A172 (cell line): ENCODE measurements at places on chromosomes 1 and 21.

- DNase-seq, result no peak
Observed at GRCh38 chr1:103898576-103899345, 149.1 kb downstream of the AMY1C start.

DNA sequence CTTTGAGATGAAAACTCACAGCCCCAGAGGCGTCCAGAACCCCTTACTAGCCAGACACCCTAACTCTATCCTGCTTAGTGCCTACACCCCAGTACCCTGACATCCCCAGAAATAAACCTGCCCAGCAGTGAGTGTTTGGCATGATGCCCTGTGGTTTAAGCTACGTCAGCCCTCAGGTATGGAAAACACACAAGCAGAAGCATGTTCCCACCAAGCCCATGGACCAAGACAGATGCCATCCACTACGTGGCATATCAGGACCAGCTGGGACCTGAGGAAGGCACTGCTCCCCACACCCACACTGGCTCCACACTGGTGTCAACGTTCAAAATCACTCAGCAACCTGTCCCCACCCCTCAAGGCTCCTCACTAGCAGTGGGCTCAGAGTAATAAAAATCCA is 116.4 kb downstream of the SYT2 start:
- DNase-seq, result peak; percentile 71

DNA sequence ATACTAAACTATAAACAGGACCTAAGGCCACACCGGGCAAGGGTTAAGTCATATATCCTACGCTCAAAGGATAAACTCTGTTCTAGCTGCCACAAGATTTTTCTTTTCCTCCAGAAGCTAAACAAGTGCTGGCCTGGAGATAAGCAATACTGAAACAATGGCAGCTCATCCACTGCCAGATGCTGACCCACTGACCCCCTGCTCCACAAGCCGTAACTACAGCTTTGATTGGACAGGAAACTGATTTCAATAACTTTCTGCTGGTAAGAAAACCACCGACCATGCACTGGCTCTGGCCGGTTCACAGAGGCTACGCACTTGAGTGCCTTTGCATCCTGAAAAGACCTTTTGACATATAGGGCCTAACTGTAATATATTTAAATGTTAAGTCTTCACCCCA is 51.3 kb upstream of the PLA2G2C start:
- DNase-seq, result no peak

DNA sequence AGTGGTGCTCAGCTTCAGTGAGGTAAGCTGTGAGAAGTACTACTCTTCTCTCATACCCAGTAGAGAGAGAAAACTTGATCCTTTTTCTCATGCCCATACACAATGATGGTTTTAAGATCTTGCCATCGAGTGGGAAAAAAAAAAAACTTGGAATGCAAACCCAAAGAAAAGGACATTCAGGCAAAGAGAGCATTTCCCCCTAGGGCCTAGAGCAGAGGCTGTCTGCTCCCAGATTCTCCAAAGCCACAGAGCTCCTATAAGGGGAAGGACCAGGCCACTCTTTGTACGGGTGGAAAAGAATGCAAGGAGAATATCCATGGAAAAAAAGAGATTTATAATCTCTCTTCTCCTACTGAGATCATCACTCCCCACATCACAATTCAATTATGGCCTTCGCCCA is 34.9 kb downstream of the MROH9 start:
- DNase-seq, result no peak

GRCh38 chr21:26117324-26117971 is 53.1 kb downstream of the APP start:
- no peak for DNase-seq

- DNase-seq, result peak; percentile 16
Observed at GRCh38 chr1:32454726-32455125, 10.1 kb upstream of the ZBTB8B start.

GRCh38 chr21:45203983-45204382 is 83.7 kb downstream of the POFUT2 start:
- no peak for DNase-seq

GRCh38 chr1:68917456-68917855 is 420.6 kb upstream of the DEPDC1 start:
- no peak for DNase-seq

DNA sequence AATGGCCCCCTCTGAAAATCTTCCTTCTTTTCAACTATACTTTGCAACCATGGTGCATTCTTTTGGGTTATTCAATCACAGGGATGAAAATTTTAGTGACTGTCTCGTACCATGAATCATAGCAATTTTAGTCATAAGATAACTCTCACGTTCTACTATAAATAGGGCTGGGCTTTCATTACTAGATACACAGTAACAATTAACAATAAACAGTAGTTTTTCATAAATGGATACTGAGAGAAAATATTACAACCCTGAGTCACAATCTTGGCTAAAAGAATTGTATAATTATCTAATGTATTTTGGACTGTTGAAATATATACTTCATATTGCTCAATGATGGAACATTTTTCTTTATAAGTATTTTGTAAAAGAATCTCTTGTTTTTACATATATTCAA is 96.1 kb downstream of the TEX35 start:
- peak; percentile 55 for DNase-seq

- no peak for DNase-seq
Observed at GRCh38 chr1:15493869-15494390, 18.0 kb downstream of the CELA2B start.

GRCh38 chr1:193971595-193971994 is 785.2 kb upstream of the B3GALT2 start:
- peak; percentile 91 for DNase-seq

GRCh38 chr1:189669846-189670245 is 807.8 kb downstream of the BRINP3 start:
- peak; percentile 46 for DNase-seq
